ENCODE measurements at places on chromosomes 6 and 20. TPM values are rescaled to one million over a fixed set of nuclear protein-coding genes. Genes with fewer than 3 reads are reported as not detected.

Gene TPD52L1
- polyA plus RNA-seq, result 17.8 TPM

Gene MATN4
- polyA plus RNA-seq, result 0.14 TPM

Gene SOBP
- 2.5 TPM for polyA plus RNA-seq

Gene FKBP1C
- 0.79 TPM for polyA plus RNA-seq

Gene SLC17A2
- polyA plus RNA-seq, result not detected

Gene TBC1D20
- 20.6 TPM for polyA plus RNA-seq

Gene FKBP1A
- polyA plus RNA-seq, result 465 TPM

Gene TFAP2C
- polyA plus RNA-seq, result 3.3 TPM

- no peak for DNase-seq
Measured at GRCh38 chr20:10492844-10493243, 57.7 kb downstream of the SLX4IP start.

DNA sequence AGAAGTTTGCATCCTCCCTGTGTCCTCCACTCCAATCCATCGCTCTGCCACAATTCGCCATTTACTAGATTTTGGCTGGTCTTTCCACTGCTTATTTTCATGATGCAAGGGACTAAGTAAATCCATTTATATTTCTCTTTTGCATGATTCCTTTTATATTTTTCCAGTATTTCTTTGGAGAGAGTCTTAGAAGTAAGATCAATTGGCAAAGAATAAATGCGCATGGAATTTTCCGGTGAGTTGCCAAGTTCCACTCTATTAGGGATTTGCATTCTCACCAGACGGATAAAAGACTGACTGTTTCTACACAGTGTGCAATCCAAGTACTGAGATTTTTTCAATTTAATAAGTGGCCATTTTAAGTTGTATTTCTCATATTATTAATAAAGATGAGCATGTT, 91.7 kb upstream of the PHACTR3 start:
- no peak for DNase-seq

- peak; percentile 61 for DNase-seq
Measured at GRCh38 chr20:35954907-35955251, 577 bp upstream of the SCAND1 start.

- no peak for DNase-seq
Measured at GRCh38 chr6:41135062-41135832, 18.9 kb downstream of the TREML1 start.

GRCh38 chr6:98416027-98416426, 418.3 kb upstream of the POU3F2 start:
- DNase-seq, result no peak

DNA sequence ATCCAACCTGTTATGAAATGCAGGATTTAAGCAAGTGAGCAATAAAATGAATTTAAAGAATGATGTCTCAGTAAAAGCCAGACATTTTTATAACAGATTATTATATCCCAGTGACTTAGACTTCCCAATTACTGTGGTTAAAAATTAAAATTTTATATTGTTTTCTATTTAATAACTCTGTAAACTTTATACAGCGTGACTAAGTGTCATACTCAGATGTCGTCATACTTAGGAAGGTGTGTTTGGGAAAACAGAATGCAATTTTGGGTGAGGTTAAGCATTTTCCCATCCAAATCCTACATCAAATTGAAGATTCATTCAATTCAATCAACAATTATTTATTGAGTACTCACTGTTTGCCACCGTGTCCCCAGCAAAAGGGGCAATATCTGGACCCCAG, 31.4 kb upstream of the FRMD1 start:
- DNase-seq, result no peak

GRCh38 chr6:53227847-53228246, 79.2 kb upstream of the GCM1 start:
- no peak for DNase-seq

DNA sequence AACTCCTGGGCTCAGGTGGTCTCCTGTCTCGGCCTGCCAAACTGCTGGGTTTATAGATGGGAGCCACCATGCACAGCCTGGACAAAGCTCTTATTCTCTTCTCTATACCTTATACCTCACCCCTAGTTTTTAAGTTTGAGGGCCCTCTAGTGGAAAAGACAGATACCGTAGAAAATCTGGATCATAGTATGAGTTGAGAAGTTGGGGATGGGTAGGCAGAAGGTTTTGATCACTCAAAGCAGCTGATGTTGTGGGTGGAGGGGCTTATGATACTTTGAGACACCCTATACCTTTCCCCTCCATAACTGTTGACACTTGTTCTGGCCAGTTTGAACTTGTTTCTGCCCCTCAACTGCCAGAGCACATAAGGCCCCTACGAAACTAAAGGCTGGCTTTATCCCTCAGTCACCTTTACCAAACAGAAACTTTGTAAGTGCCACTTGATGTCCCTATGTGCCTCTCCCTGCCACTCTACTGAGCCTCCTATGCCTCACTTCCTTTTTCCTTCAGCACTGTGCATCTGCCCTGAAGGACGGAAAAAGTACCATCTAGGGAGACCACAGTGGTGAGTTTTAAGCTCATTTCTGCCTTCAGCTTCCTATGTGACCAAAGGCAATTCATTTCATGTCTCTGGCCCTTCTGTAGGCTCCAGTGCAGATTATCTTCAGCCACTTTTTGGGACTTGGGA, 28.6 kb downstream of the RALY start:
- no peak for DNase-seq

DNA sequence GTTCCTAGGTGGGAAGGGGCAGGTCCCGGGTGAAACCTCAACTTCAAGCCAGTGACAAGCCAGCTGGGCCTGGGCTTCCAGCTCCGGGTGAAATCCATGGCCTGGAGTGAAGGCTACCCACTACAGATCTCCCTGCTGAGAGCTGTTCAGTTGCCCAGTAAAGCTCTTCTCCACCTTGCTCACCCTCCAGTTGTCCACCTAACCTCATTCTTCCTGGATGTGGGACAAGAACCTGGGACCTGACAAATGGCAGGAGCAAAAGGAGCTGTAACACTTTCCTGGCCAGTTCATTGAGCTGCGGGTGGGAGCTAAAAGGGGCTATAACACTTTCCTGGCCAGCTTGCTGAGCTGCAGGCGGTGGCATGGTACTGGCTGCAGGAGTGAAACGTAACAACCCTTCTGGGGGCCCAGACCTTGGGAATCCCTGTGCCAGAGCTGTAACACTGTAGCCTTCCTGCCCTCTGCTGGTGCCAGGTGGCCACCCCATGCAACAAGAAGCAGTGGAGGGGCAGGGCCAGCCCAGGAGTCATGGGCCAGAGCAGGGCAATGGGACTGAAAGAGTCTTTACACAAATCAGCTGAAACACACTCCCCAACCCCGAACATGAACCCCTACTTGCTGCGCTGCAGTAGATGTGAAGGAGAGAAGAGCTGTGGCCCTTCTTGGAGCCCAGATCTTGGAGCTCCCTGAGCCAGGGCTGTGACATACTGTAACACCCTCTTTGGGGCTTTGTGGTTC, 3.6 kb upstream of the HINT3 start:
- no peak for DNase-seq

DNA sequence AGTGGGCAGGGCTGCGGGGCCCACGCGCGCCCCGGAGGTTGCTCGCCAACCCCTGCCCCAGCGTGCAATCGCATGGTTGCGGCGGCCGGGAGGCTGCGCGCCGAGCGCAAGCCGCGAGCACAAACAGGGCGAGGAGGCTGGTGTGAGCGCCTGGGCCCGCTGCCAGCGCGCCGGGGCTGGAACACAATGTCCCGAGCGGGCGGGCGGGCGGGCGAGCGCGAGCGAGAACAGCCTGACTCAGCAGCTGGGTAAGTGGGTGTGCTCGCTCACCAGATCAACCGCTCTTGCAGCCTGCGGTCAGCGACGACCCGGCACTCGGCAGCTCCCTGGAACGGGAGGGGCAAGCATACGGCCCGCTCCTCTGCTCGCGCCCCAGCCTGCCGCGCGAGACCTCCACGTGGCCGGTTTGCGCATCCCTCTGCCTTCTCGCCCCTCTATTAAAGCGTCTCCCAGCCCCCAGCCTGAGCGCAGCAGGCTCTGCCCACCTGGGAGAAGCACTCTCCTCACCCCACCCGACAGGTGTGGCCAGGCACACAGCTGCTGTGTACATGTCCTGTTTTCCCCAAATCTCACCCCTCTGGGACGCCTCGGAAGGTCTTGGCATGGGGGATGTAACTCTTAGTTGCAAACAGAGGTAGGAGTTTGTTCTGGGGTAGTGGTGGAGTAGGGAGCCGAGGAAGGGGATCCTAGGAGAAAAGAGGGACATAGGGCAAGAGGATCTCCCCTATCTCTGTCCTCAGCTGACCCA, 8.7 kb upstream of the ARMC12 start:
- peak; percentile 94 for DNase-seq

GRCh38 chr6:137964876-137965275, 97.8 kb downstream of the TNFAIP3 start:
- DNase-seq, result no peak

DNA sequence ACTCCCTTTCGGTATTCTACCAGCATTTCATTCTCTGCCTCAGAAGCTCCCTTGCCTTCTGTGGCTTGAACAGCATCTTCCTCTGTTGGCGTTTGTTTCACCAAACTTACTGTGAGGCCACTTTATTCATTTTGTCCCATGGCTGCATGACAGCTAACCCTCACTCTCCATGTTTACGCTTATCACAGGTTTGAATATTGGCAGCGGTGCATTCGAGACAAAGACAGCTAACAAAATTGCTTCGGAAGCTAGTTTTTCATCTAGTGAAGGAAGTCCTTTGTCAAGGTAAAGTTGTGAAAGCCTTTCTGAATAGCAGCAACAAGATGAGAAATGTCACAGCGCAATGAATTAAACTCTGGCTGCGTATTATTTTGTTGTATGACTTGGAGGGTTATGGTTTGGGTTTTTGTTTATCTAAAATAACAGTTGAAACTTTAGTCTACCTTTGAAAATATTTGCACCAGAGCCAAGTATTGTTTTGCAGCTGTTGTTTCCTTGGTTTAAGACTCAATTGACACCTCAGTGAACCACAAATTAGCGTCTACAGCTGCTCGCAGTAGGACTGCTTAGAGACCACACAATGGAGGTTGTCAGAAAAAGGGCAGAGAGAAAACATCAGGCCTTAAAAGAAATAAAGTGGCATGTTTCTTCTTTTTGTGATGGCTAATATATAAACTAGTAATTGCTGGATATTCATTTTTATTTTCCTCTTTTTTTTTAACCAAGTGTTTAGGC, 70.4 kb upstream of the XRN2 start:
- no peak for DNase-seq

All from lung (tissue), 17 donors.